ENCODE measurements at places on chromosomes 16 and 17.
A peak's percentile ranks its signal among the peaks of the same experiment; 100 is the strongest.

DNA sequence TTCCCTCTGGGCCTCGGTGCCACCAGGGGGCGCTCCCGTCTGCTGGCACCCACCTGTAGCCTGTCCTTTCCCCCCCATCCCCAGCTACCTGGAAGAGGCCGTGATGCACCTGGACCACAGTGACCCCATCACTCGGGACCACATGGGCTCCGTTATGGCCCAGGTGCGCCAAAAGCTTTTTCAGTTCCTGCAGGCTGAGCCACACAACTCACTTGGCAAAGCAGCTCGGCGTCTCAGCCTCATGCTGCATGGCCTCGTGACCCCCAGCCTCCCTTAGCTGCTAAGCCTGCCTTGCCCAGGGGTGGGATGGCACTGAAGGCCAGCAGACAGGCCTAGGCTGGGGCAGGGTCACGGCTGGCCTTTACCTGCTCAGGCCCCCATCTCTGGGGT, 818 bp upstream of the NRN1L start:
- DNase-seq = peak; percentile 8

DNA sequence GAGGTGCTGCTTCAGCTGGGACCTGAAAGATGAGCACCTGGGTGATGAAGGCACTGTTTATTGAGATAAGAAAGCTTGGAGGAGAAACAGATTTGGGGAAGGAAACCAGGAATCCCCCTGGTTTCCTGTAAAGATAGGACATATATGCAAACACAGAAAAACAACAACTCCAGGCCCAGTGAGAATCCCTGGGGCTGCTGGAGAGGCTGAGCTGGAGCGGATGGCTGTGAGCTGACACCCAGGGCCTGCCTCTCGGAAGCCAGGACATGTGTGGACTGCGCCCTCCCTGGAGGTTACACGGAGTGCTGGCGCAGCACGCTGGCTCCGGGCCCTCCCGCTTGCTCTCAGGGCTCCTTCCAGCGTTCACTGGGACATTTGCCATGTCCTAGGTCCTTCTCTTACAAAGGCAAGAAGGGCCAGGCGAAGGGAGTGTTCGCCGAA, 57.5 kb downstream of the CYB5B start:
- DNase-seq = peak; percentile 61

GRCh38 chr16:85514295-85514597, 98.9 kb upstream of the GSE1 start:
- no peak for DNase-seq

GRCh38 chr17:82912484-82913089, 72.8 kb upstream of the ZNF750 start:
- DNase-seq = no peak

GRCh38 chr16:88693420-88694177, 7.3 kb upstream of the SNAI3 start:
- DNase-seq = no peak

DNA sequence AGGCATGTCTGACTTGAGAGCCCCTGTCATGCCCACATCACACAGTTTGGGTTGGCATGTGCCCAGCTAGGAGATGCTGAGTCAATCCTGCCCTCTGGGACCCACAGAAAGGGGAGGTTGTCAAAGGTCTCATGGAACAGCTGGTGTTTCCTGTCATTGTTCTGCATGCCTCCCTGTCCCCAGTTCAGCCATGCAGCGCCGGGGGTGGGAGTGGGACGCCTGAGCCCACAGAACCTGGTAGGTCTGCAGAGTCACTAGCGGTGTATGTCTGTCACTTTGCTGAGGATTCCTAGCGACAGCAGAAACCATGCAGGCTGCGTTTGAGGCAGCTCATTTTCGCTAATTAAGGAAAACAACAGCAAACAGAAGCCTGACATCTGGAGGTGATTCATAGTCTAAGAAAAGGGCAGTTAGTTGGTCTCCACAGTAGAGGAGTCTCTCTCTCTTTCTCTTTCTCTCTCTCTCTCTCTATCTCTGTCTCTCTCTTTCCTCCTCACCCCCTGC, 19.6 kb upstream of the CCL1 start:
- no peak for DNase-seq

GRCh38 chr16:85422632-85423550, 190.2 kb upstream of the GSE1 start:
- no peak for DNase-seq

- DNase-seq = no peak
Observed at GRCh38 chr17:43791589-43791988, 11.4 kb downstream of the CFAP97D1 start.

- no peak for DNase-seq
Observed at GRCh38 chr16:48999508-48999907, 282.1 kb downstream of the CBLN1 start.

- peak; percentile 40 for DNase-seq
Observed at GRCh38 chr17:49315551-49316257, 46.3 kb downstream of the ZNF652 start.
